HT-29 (cell line): ENCODE measurements at places on chromosomes 3 and 15. TPM values are rescaled to one million over a fixed set of nuclear protein-coding genes. Genes with fewer than 3 reads are reported as not detected.
A peak's percentile ranks its signal among the peaks of the same experiment; 100 is the strongest.

GRCh38 chr3:161579395-161580126 lies 83.0 kb downstream of the OTOL1 start:
- no peak for DNase-seq

DNA sequence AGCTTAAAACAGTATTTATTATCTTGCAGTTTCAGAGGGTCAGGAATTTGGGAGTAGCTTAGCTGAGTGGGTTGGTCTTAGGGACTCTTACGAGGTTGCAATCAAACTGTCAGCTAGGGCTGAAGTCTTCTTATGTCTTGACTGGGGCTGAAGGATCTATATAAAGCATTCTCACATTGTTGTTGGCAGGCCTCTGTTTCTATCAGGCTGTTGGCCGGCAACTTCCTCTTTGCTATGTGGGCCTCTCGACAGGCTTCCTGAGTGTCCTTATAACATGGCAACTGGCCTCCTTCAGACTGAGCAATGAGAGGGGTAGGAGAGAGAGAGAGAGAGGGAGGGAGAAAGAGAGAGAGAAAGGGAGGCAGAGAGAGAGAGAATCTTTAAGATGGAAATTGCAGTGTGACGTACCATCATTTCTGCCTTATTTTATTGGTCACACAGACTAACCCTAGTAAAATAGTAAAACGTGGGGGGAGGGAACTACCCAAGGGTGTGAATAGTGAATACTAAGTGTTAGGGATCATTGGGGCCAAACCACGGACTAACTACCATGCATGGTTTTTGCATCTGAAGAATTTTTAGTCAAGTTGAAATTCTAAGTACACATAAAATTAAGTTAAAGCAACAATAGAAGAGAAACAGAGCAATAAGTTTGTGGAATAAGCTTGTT lies 16.1 kb downstream of the FGF7 start:
- DNase-seq = no peak

- no peak for DNase-seq
These were observed 304.7 kb downstream of the SUCLG2 start for GRCh38 chr3:67349551-67350174.

The THBS1 gene
- 5.6 and 12.5 TPM in 2 replicates for total RNA-seq

GRCh38 chr15:68223171-68223570 lies 6.4 kb downstream of the CLN6 start:
- DNase-seq = no peak

GRCh38 chr15:23073890-23074646 lies 34.7 kb upstream of the TUBGCP5 start:
- DNase-seq = peak; percentile 30

DNA sequence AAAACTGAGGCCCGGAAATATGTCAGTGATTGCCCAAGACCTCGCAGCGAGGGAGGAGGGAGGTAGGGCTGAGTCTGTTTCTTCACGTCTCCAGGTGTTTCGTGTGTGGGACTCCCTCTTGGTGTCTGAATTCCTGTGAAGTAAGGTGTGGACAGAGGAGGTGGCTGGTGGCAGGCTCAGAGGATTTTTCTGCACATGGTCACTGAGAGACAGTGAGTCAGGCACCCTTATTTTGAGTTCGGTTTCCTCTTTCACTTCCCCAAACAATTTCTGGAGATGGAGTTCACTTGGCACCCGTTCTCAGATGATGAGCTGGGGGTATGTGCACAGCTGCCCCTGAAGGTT lies 46.3 kb upstream of the VPS8 start:
- no peak for DNase-seq

The FETUB gene
- not detected in 2 replicates for total RNA-seq

The ADGRG7 gene
- total RNA-seq = 0.08 and 0.13 TPM in 2 replicates

The CPNE4 gene
- not detected in 2 replicates for total RNA-seq

The AKAP13 gene
- 90.3 and 108 TPM in 2 replicates for total RNA-seq

The PRICKLE2 gene
- total RNA-seq = under 0.01 and 0.34 TPM in 2 replicates

- DNase-seq = no peak
These were observed 40.6 kb downstream of the SLC25A26 start for GRCh38 chr3:66261355-66261754.

The CCR2 gene
- not detected in 2 replicates for total RNA-seq

DNA sequence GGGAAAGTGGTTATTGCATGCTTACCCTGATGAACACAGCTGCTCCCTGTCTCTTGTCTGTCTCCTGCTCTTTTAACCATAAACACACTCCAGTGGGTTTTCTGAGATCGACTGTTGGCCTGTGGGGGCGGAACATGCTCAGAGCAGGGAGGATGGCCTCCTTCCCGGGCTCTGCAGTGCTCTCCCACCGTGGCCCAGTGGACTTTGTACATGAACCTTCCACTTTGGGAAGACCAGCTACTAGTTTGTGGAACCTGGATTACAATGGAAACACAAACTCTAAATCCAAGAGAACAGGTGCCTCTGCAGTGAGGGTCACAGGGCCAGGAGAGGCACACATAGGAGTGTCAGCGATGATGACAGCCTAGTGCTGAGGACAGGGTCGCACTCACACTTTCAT lies 56.5 kb downstream of the KLF13 start:
- no peak for DNase-seq

GRCh38 chr3:53044711-53045517 lies 959 bp downstream of the SFMBT1 start:
- DNase-seq = peak; percentile 49

The CCDC51 gene
- 19.1 and 24.3 TPM in 2 replicates for total RNA-seq

DNA sequence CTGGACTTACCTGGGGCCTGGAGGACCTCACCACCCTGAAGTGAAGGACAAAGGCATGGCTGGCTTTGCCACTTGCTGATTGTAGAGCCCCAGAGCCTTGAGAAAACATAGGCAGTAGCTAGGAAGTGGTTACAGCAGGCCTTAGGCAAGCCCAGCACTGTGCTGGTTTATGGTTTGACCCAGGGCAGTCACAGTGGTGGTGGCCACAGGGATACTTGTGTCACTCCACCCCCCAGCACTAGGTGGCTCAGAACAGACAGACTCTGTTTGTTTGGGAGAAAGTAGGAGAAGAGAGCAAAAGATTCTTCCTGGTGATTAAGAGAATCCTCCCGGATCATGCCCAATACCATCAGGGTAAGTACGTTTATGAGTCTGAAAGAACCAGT lies 13.2 kb upstream of the COL8A1 start:
- peak; percentile 27 for DNase-seq

GRCh38 chr3:56684029-56684428 lies 964 bp upstream of the TASOR start:
- no peak for DNase-seq

GRCh38 chr3:57006179-57006657 lies 54.2 kb upstream of the SPATA12 start:
- no peak for DNase-seq

The ARPIN gene
- 4.7 and 7.9 TPM in 2 replicates for total RNA-seq

DNA sequence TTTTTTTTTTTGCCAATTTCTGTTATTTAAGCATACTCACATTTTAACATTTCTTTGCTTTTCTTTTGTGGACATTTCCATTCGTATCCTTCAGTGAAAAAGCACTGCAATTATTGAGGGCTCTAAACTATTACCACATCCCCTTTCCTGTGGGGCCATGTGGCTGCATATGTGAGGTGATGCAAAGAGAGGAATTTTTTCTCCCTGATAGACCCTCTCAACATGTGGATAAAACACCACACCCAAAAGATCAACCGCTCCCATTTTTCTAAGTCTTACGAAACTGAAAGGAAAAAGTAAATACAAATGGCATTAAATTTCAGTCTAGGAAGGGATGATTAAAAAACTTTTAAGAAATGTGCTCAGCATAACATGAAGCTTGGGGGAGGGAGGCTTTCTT lies 68.8 kb downstream of the DNAJC13 start:
- DNase-seq = no peak

The SNX22 gene
- 0.03 and 0.18 TPM in 2 replicates for total RNA-seq

GRCh38 chr3:34947834-34948233 lies 691.5 kb upstream of the ARPP21 start:
- no peak for DNase-seq

GRCh38 chr15:30650012-30650929 lies 24.3 kb downstream of the ARHGAP11B start:
- no peak for DNase-seq

The INSYN1 gene
- not detected in 2 replicates for total RNA-seq

GRCh38 chr15:42919799-42920518 lies 619 bp downstream of the TTBK2 start:
- DNase-seq = peak; percentile 57

The ACTC1 gene
- total RNA-seq = not detected in 2 replicates

The CNTN4 gene
- not detected in 2 replicates for total RNA-seq

- DNase-seq = peak; percentile 7
These were observed 28.8 kb downstream of the GOLGA6A start for GRCh38 chr15:74053517-74053916.

The ROBO2 gene
- 0.55 and 2.8 TPM in 2 replicates for total RNA-seq

The ATP13A4 gene
- total RNA-seq = 0.23 TPM in 2 replicates

The NAALADL2 gene
- total RNA-seq = 4.4 and 9.4 TPM in 2 replicates

DNA sequence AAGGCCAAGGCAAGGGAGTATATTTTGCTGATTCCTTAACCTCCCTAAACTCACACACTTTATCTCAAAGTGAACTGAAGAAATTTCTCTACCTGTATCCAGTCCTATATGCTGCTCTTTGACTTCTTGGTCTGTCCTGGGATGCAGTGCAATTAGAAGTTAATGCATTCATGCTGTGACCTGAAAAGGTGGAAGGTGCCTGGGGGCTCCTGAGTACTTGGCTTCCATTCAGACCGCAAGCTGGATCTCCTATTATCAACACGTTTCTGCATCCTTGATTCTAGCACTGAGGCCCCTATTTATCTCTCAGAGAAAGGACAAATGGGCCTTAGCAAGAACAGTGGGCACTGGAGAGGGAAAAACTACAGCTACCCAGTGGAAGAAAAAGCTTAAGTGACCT lies 17.7 kb upstream of the CADPS start:
- no peak for DNase-seq

- peak; percentile 66 for DNase-seq
These were observed 67.3 kb downstream of the MORC1 start for GRCh38 chr3:109050591-109051167.

- no peak for DNase-seq
These were observed 228.0 kb upstream of the LRRFIP2 start for GRCh38 chr3:37402351-37402750.

DNA sequence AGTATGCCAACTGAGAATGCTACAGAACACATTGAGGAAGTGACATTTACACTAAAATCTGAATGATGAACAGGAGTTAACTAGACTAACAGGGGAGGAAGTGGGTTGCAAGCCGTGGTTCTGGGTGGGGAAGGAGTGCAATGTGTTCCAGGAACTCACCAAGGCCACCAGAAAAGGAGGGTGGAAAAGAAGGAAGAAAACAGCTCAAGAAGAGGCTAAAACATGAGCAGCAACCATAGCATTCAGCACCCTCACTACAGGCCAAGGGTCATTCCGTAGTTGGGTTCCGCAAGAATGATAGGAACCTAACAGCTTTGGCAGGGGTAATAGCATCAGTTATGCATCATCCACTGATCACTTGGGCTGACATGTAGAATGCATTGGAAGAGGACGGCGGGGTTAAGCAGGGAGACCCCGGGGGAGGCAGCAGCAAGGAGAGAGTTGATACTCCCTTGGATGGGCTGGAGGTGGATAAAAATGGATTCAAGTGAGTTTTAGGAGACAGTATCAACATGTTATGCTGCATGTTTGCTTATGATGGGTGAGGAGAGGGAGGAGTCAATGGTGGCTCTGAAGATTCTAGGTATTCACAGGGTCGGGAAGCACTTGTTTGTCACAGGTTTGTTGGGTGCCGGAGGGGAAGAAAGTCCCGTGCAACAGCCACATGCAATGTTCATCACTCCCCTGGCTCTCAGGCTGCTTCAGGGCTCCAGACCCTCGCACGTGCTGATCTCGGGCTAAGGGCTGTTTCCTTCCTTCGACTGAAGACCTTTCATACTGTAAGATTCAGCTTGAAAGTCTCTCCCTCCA lies 53.2 kb downstream of the LIPC start:
- no peak for DNase-seq

- DNase-seq = no peak
These were observed 43.3 kb downstream of the RBMS3 start for GRCh38 chr3:29324180-29324651.

DNA sequence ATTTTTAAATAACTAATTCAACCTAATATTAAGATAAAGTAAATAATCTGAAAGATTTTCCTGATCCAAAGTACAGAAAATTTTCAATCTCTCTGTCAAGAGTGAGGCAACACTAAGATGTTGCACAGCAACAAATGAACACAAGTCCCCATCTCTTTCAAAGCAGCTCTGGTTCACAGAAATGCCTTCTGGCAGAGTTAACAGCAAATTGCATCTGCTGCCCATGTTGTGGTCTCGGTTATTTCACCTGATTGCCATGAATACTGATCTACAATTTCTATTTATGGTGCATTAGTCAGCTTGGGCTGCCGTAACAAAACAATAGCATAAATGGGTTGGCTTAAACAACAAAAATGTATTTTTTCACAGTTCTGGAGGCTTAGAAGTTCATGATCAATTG lies 167.3 kb downstream of the BCHE start:
- DNase-seq = no peak

The PLS1 gene
- 38.5 and 40.3 TPM in 2 replicates for total RNA-seq

DNA sequence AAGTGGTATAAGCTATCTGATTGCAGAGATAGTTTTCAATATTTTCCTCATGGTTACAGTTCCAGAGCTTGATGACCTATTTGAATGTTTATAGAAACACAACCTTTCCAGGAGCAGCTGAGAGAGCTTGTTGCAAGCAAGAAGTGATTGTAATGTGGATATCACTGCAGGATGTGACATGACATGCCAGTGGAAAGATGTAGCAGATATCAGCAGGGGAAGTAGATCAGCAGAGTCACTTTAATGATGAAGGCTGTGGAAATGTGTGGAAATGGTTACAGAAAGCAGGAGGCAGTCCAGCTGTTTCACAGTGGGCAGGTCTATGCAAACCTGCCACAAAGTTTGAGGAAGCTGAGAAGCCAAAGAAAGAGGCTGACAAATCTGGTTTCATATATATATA lies 21.0 kb downstream of the TMEM158 start:
- no peak for DNase-seq

GRCh38 chr3:33096093-33096868 lies 665 bp downstream of the GLB1 start:
- peak; percentile 44 for DNase-seq

- DNase-seq = no peak
These were observed 3.1 kb upstream of the PLOD2 start for GRCh38 chr3:146164071-146164470.

- DNase-seq = no peak
These were observed 562 bp downstream of the ADGRG7 start for GRCh38 chr3:100609963-100610362.

- no peak for DNase-seq
These were observed 56.7 kb downstream of the CCNL1 start for GRCh38 chr3:157103280-157103679.
